RWPE2 (cell line): ENCODE measurements at places on chromosomes 13 and 19.

DNA sequence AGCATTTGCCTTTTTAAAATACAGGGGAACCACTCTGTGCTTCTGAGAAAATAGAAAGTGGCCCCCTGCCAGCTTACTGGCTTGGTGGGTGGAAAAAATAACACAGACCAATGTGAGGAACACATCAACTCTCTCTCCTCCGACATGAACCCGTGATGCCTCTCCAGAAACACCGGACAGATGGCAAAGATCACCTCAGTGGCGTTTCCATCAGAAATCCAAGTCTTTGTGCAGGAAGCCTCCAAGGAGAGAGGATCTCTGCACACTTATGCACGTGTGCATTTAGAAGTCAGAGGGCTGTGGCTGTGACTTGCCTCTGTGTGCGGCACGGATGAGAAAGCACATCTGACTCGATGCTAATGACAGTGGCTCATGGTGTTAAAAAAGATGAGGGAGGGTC lies 112.3 kb upstream of the KLF12 start:
- DNase-seq, result no peak

DNA sequence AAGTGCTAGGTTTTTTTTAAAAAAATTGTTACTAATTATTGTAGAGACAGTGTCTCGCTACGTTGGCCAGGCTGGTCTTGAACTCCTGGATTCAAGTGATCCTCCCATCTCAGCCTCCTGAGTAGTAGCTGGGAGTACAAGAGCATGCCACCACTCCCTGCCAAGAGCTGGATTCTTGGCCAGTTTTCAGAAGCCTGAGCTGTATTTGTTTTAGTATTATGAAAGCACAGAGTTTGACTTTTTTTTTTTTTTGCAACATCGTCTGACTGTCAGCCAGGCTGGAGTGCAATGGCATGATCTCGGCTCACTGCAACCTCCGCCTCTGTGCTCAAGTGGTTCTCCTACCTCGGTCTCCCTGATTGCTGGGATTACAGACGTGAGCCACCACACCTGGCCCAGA lies 7.0 kb downstream of the ARMC6 start:
- DNase-seq, result no peak

DNA sequence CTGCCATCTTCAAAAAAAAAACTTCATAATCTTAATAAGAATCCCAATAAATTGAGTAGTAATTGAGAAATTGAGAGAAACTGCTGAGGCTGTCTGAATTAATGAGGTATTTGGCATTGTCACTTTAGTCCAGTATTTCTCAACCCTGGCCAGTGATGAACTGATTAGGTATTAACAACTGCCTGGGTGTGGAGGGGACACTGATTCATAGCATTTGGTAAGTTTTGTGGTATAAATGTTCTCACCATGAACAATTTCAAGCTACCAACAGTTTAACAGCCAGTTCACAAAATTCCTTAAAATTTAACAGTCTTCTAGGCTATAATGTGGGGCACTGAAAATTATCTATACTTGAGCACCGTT lies 18.3 kb downstream of the GPC6 start:
- DNase-seq, result no peak

GRCh38 chr13:63492604-63493003 lies 2077.0 kb upstream of the PCDH20 start:
- no peak for DNase-seq

- DNase-seq, result no peak
These were observed 476 bp downstream of the TYK2 start for GRCh38 chr19:10379880-10380312.

DNA sequence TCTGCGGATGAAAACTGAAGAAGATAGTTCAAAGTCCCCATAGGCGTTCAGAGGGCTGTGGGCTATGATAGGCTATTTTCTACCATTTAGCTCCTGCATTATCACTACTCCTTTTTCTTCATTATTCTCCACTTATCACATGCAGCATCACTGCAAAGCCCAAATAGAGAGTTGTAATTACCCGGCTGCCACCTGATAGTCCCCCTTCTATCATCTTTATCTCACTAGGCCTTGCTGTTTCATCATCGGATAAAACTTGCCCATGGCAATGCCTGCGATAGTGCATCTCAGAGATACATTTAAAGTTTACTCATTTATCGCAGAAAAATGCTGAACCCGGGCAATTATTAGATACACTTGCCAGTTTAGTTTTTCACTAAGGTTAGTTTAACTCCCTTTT lies 82.9 kb upstream of the SOX21 start:
- no peak for DNase-seq

- DNase-seq, result no peak
These were observed 238.1 kb upstream of the SERP2 start for GRCh38 chr13:44135566-44135965.

DNA sequence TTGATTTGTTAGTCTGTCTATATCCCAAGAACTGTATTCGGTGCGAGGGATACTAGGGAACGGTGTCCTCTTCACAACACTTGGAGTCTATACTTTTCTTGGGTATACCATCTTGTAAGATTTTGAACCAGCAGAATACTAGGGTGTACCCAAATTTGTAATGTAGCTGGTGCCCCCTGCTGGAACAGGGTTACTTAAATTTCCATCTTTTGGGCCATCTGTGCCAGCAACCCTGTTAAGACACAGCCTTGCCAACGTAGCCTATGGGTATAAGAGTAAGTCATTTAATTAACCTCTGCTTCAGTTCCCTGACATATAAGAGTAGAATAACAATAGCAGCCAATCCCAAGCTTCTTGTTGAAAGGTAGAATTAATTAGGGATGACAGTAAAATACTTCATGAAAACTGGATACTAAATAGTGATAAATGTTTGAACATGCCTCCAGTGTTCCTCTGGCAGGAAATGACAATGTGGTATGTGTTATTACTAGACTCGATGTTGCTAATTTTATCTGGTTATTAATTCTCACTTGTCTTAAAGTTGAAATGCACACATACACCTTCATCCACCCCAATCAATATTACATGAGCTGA lies 607.6 kb downstream of the FGF9 start:
- DNase-seq, result no peak

GRCh38 chr19:15666883-15667282 lies 6.0 kb upstream of the CYP4F12 start:
- DNase-seq, result no peak

DNA sequence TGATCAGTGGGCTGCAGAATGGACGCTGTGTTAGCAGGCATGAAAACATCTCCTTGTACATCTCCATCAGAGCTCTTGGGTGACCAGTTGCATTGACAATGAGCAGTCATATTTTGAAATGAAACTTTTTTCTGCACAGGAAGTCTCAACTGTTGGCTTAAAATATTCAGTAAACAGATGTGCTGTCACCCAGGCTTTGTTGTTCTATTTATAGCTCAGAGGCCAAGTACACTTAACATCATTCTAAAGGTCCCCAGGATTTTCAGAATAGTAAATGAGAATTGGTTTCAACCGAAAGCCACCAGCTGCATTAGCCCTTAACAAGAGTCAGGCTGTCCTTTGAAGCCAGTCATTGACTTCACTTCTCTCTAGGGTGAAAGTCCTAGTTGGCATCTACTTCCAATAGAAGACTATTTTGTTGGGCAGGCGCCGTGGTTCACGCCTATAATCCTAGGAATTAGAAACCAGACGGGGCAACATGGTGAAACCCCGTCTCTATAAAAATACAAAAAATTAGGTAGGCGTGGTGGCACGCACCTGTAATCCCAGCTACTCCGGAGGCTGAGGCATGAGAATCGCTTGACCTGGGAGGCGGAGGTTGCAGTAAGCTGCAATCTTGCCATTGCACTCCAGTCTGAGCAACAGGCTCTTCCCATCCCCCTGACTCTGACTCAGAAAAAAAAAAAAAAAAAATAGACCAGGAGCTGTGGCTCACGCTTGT lies 7.9 kb upstream of the PDE4A start:
- no peak for DNase-seq

DNA sequence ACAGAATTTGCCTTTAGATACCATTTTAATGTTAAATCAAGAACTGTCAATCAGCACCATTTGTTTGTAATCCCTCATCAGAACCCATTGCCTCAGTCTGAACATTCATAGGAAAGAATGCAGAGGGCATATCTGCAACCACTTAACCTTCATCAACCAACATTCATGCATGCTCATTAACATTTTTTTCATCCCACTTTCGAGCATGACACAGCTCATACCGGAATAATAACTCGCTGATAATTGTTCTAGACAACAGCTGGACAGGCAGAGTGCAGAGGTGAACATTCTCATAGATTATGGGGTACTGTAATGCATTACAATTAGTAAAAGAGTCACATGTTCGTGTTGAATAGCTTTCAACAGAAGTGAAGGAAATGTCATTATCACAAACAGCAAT lies 216.8 kb downstream of the DIAPH3 start:
- DNase-seq, result no peak

- peak; percentile 89 for DNase-seq
These were observed at the start of gene CLN5 for GRCh38 chr13:76991796-76992547. Gene CLN5 (plus strand): TSS chr13:76992081. CDS start chr13:76992099, 18 bp downstream.

- no peak for DNase-seq
These were observed 5.9 kb downstream of the BRME1 start for GRCh38 chr19:13899912-13900584.

GRCh38 chr19:6126335-6126974 lies 9.0 kb upstream of the ACSBG2 start:
- DNase-seq, result no peak

GRCh38 chr13:53311561-53311960 lies 282.9 kb downstream of the OLFM4 start:
- no peak for DNase-seq

GRCh38 chr13:109207622-109208021 lies 578.2 kb downstream of the MYO16 start:
- DNase-seq, result no peak

GRCh38 chr19:16136185-16136999 lies 7.1 kb upstream of the HSH2D start:
- no peak for DNase-seq

DNA sequence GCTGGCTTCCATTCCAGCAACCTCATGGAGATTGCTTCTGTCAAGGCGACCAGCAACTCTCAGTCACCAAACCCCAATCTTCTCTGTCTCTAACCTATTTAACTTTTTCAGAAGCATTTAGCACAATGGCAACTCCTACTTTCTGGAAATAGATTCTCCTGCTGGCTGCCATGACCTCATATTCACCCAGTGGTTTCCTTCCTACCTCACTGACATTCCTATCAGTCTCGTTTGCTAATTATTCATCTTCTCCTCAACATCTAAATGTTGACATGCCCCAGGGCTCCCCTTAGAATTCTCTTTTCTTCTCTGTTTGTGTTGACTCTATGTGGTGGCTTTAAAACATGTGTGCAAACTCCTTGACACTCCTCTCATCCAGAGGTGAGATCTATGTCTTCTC lies 106.7 kb downstream of the OLFM4 start:
- DNase-seq, result no peak

GRCh38 chr19:11347546-11348039 lies 1.3 kb downstream of the CCDC159 start:
- DNase-seq, result no peak

GRCh38 chr13:20053016-20053415 lies 94.5 kb downstream of the ZMYM2 start:
- DNase-seq, result no peak

GRCh38 chr19:54448040-54448773 lies 792 bp upstream of the LENG8 start:
- no peak for DNase-seq
